ENCODE measurements at places on chromosomes 13 and 19.
A peak's percentile ranks its signal among the peaks of the same experiment; 100 is the strongest.

- DNase-seq, result no peak
Observed at GRCh38 chr19:3061182-3062161, 823 bp downstream of the TLE5 start.

DNA sequence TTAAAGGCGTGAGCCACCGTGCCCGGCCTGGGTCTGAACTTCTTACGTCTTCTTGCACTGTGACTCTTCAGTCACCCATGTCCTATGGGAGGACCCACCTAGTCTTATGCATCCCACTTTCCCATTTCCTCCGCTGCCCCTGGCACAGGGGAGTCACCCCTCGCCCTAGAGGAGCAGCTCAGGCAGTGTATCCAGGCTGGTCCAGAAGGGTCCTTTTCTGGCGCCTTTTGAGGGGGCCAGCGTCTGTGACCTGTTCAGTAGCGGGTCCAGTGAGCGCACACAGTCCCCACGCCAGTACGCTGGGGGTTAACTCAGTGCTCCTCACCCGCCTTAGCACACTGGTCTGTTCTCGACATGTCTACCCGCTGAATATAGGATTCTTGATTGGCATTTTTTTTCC, 107.1 kb downstream of the TM9SF2 start:
- DNase-seq, result no peak

- DNase-seq, result no peak
Observed at GRCh38 chr13:75769141-75769905, 133.2 kb downstream of the LMO7 start.

DNA sequence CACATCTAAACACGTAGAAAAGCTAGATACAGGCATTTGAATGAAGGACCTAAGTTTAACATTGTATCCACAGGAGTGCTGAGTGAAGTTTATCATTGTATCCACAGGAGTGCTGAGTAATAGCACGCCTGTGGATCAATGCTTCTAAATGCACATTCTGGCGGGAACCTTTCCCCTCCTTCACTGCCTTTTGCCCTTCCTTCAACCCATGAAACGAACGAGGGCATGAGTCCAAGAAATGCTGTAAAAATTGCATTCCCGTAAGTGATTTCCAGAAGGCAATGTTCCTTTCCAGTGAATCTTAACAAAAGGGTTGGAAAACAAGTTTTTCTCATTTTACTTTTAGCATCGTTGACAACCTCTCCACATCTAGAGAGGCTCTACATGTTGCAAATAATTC, 88.1 kb downstream of the ZDHHC20 start:
- no peak for DNase-seq

- no peak for DNase-seq
Observed at GRCh38 chr13:98776644-98777043, 24.2 kb upstream of the SLC15A1 start.

DNA sequence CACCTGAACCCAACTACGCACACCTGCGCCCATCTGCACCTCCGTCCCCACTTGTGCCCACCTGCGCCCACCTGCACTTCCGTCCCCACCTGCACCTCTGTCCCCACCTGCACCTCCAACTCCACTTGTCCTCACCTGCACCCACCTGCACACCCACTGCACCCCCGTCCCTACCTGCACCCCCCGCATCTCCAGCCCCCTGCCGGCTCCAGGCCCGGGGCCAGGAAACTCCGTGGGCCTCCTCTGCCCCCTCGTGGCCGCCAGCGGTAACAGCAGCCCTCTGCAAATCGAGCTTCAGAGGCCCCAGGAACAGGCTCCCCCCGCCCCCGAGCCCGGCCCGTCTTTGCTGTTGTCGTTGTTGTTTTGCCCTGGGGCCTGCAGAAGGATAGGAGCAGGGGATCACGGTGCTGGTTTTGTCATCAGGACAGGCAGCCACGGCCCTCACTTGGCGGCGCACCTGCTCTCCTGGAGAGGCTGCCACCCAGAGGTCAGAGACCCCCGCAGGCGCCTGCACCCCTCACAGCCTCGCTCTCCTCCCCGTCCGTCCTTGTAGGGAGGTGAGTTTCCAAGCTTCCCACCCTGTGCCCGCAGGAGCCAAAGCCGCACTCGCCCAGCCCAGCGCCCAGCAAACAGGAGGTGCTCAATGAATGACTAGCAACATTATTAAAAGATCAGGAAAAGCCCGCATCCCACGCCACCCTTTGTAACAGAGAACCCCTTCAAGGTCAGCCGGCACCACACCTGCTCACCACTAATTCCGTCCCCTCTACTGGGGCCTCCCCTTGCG, 65.4 kb downstream of the GNG7 start:
- DNase-seq, result peak; percentile 50

GRCh38 chr19:47495478-47496372, 11.7 kb upstream of the KPTN start:
- no peak for DNase-seq

DNA sequence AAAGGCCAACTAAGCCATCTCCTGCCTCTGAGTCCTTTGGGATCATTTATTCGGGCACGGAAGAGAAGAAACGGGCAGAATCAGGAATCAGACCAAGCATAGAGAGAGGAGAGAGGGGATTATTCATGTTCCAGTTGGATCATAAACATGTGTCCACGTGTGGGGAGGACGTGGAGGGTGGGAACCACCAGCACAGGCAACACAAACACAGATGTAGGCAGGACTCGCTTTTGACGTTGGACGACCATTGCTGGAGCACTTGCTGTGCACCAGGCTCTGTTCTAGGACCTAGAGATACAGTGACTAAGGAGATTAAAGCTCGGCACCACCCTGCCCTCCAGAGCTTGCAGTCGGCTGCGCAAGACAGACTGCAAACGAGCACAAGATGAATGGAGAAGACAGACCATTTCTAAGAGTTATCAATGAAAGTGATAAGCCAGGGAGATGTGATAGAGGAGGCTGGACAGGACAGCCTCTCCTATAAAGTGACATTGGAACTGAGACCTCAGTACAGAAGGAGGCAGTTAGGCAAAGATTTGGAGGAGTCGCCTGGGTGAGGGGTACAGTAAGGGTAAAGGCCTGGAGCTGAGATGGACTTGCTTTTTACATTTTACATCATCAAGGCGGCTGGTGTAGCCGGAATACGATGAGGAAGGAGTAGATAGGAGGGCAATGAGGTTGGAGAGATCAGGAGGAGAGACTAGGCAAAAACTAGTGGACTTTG, 716 bp downstream of the SH2D3A start:
- DNase-seq, result no peak

- DNase-seq, result no peak
Observed at GRCh38 chr19:43675269-43675879, 5.4 kb upstream of the PLAUR start.

- DNase-seq, result no peak
Observed at GRCh38 chr13:46521486-46521885, 31.5 kb upstream of the LRCH1 start.

DNA sequence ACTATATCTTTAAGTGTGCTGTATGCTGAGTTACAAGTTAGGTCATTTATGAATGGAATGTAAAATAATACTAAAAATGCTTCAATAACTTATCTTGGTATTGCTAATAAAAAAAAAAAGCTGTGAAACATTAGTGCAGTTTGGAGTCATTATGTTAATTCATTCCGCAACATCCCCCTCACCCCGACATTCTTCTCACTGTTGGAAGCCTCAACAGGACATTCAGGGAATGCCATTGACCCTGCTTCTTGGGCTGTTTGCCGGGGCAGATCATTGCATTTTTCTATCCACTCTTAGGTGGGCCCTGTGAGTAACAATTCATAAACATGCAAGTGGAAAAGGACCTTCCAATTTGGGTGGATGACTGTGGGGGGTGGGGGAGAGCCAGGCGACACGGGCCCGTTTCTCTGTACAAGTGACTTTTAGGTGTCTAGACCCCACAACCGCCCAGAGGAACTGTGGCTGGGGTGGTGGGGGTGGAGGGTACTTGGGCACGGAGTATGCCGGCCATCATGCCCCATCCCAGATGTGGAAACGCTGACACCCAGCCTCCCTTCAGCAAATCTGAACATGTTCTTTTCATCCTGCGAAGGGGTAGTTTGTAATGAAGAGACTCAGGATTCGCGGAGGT, 185.9 kb downstream of the ZNF536 start:
- DNase-seq, result no peak

GRCh38 chr19:28428663-28429348, 784.1 kb downstream of the UQCRFS1 start:
- no peak for DNase-seq

- DNase-seq, result no peak
Observed at GRCh38 chr19:7701654-7702457, at the start of gene FCER2. Gene FCER2 (minus strand): TSS chr19:7702131. CDS start chr19:7699760, 2,371 bp downstream.

- no peak for DNase-seq
Observed at GRCh38 chr19:2355168-2356035, 4.7 kb upstream of the TMPRSS9 start.

GRCh38 chr13:100160450-100160849, 71.6 kb downstream of the PCCA start:
- no peak for DNase-seq

GRCh38 chr13:82719987-82720386, 1162.3 kb downstream of the SLITRK1 start:
- DNase-seq, result no peak

- DNase-seq, result no peak
Observed at GRCh38 chr13:76086729-76087128, 450.6 kb downstream of the LMO7 start.

DNA sequence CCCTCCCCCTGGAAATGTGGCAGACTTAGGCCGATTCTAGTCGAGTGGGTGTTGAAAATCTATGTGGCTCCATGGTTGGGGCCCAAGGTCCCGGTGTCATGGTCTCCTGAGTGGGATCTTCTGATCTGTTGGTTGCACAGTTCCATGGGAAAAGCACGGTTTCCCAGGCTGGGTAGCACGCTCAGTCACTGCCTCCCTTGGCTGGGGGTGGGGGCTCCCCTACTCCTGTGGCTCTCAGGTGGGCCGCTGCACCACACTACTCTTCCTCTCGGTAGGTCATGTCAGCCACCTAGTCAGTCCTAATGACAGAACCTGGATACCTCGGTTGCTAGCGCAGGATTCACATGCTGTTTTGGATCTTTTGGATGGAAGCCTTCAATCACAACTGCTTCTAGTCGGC, 247.0 kb downstream of the SPRY2 start:
- no peak for DNase-seq

DNA sequence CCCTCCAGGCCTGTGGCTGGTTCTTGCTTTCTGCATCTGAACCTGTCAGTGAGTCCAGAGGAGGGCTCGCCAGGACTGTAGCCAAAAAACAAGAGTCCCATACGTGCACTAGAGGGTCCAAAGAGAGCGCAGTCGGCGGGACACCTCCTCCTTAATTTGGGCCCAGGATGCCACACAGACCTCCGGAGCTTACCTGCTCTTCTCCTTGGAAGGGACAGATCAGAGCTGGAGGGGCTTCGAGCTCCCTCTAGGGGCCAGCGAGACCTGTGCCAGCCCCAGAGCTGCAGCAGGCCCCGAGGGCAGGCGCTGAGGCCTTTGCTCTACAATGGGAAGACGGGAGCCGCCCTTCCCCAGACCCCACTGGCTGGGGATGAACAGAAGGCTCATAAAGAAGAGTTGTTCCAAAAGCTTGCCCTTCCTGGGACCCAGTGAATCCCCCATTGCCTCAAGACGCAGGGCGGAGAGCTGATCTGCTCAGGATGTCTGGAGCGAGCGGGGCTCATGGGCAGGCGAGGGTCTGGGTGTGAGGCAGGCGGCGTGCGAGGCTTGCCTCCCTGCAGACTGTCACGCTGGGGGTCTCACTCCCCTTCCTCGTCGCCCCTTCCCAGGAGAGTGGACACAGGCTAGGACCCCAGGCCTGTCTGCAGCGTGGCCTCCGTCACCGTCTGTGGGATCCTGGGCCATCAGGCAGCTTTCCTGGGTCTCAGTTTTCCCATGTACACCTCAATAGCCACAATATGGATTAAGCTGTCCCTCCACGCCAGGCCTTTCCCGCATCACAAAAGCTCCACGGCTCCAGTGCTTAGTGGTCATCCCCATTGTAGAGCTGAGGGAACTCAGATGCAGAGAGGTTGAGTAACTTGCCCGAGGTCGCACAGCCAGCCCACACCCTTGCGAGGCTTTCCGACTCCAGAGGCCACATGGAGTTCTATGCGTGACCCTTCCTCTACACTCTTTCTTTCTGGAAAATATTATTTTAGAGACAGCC, 46.9 kb upstream of the VSTM2B start:
- DNase-seq, result no peak

GRCh38 chr19:632579-633067, 714 bp downstream of the POLRMT start:
- no peak for DNase-seq

DNA sequence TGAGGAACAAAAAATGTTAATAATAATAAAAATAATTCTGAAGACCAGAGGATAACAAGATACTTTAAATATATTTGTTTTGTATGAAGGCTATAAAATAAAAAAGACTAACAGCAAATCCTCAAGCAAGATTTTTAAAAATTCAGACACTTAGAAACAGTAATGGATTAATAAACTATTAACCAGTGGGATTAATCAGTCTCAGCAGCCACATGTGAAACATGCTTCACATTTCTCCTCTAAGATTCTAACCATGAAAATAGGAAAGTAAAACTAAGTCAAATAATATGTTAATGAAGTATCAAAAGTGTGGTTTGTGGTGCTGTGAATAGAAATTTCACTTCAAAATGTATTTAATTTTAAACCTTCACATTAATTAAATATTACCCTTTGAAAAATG, 57.4 kb downstream of the KCNRG start:
- no peak for DNase-seq

- DNase-seq, result no peak
Observed at GRCh38 chr19:51467864-51468544, 9.8 kb upstream of the SIGLEC8 start.

DNA sequence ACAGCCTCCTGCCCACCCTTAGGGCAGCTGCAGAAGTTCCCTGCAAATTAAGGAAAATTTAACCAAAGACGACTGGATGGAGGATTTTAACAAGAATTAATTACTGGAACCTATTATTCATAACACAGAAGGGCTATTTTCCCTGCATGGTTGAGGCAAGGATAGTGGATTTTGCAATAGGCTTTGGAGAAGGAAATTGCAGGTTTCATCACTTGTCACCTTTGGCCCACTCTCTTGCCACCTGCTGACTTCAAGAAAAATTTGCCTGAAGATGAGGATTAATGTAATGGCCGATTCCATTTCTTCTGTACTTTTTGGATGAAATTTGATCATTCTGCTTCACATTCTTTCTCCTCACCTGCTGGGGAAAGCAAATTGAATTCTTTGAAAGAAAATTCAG, 261.7 kb downstream of the FGF9 start:
- no peak for DNase-seq

DNA sequence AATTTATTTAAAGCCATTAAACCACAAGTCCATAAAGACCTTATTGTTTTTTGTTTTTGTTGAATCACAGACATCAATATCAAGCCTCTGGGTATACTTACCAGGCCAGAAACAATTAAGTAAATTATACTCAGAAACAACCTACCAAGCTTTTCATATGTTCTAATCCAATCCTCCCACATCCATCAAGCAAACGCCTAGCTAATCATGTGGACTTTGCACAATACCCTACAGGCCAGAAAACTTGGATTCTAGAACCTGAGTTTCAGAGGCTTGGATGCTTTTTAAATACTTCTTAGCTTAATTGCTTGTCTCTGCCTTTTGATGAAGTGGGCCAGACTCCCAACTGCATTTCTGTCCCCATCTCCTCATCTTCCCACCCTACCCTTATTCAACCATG, 39.9 kb downstream of the TGDS start:
- no peak for DNase-seq

All from mesothelial cell of epicardium (in vitro differentiated cells).